Activated T-helper 17 cell treated with anti-CD3 and anti-CD28 coated beads, Interleukin-2, amount 50 U/mL, for 72 hours (primary cell): ENCODE measurements at places on chromosomes 12 and 14. TPM values are rescaled to one million over a fixed set of nuclear protein-coding genes. Genes with fewer than 3 reads are reported as not detected.

Gene ZNF385A
- 2.6 TPM for total RNA-seq

Gene EFCAB11
- 9.4 TPM for total RNA-seq

Gene WDR20
- total RNA-seq, result 33.0 TPM

- no peak for ATAC-seq
These were observed 72.4 kb downstream of the MAP1LC3B2 start for GRCh38 chr12:116631619-116632018.

GRCh38 chr12:21985155-21985554 lies 43.9 kb upstream of the ABCC9 start:
- no peak for ATAC-seq

GRCh38 chr12:114996382-114996781 lies 312.4 kb upstream of the TBX3 start:
- no peak for ATAC-seq

GRCh38 chr12:127717278-127717677 lies 549.7 kb upstream of the TMEM132C start:
- no peak for ATAC-seq

- no peak for ATAC-seq
These were observed 10.4 kb upstream of the ACVR1B start for GRCh38 chr12:51941011-51941581.
